ENCODE measurements at places on chromosomes 13 and 19.

- no peak for DNase-seq
Observed at GRCh38 chr13:27295096-27295495, 24.5 kb downstream of the RASL11A start.

DNA sequence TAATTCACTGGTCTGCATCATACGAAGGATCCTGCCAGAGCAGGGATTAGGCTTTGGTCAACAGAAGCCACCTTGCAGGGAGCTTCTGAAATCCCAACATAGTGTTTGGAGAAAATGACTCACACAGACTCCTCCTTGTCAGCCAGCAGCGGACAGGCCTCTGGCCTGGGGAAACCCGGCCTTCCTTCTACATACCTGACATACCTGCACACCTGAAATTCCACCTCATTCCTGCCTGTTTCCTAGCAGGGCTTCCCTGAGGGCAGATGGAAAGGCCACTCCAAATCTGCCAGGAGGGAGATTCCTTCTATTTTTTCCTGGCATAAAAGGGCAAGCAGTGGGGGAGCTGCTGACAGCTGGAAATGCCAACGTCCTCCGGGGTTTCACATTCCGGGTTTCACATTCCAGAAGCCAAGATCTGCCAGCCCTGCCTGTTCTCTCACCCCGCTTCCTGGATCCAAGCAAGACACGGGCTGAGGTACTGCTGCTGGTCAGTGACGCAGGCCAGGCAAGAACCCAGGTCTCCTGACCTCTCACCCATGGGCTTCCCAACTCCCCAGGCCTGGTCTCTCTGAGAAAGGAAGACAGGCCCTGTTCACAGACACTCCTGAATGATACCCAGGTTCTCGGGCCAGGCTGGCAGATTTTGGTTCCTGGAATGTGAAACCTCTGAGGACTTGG, 18.2 kb upstream of the IGFL1 start:
- DNase-seq: no peak

GRCh38 chr13:33380487-33381079, 95.0 kb upstream of the STARD13 start:
- no peak for DNase-seq

DNA sequence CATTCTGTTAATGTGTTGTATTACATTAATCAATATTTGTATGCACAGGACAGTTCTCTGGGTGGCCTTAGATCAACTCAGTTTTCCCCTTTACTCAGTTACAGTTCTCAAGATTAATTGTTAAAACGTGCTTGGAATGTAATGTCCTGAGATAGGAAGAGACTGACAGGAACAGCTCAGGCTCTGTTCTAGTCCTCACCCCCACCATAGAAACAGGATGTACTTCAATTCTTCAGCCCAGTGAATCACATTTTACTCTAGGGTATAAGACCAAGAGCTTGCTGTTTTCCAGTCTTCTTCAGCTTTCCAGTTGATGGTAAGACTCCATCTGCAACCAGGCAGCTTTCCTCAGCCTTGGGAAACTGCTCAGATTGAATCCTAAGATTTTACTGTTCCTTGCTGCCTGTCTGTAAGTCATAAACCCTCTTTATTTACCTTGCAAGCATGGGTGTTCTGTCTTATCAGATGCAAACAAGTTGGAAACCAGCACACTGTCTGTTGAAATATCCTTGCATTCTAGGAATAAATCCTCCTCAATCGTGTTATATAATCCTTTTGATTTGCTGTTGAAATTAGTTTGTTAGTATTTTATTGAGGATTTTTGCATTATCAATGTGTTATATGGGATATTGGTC, 836.9 kb upstream of the PCDH9 start:
- DNase-seq: no peak

- no peak for DNase-seq
Observed at GRCh38 chr13:81406022-81406421, 1065.1 kb upstream of the SPRY2 start.

DNA sequence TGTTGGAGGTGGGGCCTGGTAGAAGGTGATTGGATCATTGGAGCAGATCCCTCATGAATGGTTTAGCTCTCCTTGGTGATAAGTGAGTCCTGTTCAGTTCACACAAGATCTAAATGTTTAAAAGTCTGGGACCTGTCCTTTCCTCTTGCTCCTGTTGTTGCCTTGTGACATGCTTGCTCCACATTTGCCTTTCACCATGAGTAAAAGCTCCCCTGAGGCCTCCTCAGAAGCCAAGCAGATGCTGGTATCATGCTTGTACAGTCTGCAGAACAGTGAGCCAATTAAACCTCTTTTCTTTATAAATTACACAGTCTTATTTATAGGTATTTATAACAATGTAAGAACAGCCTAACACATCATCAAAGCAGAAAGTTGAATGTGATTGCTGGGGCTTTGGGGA, 24.2 kb upstream of the RFC3 start:
- DNase-seq: no peak

GRCh38 chr13:57045826-57046546, 94.7 kb upstream of the PRR20A start:
- no peak for DNase-seq

DNA sequence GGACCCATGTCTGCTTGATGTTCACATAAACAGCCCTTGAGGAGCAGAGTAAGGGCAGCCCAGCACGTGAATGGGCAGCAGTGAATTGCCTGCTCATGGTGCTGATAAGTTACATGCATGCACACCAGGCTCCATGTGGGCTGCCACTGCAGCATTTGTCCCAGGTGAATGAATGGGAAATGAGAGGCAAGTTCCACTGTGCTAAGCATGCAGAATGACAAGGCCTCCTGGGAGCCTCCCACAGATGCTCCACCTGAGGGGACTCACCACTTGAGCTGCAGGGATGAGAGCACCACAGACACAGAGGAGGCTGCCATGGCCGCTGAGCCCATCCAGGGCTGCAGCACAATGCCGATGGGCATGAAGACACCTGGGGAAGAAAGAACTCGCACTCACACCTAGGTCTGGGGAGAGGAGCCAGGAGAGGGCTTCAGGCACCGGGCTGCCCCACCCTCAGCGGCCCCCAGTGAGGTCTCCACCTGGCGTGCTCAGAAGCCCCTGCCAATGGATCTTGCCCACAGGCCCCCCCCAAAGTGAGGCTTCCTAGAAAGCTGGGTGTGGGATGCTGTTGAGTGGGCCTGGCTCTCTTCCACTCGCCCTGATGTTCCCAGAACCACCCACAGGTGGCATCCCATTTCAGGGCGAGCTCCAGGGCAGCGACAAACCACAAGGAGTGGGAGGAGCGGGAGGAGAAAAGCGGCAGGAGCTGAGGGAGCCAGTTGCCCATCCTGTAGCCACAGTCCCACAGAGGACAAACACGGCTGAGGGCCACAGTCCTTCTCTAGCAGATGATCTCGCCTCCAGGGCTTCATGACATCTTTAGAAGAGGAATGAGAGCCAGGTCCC, 73.8 kb downstream of the CCDC70 start:
- no peak for DNase-seq

GRCh38 chr19:16829822-16830289, 658 bp downstream of the SIN3B start:
- no peak for DNase-seq

DNA sequence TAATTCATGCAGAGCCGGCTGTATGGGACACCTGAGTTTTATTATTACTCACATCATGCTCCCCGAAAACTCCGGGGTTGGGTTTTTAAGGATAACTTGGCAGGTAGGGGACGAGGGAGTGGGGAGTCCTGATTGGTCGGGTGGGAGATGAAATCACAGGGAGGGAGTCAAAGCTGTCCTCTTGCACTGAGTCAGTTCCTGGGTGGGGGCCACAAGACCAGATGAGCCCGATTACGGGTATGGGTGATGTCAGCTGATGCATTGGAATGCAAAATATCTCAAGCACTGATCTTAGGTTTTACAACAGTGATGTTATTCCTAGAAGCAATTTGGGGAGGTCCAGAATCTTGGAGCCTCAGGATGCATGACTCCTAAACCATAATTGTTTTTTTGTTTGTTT, 18.6 kb upstream of the COG3 start:
- DNase-seq: no peak

- DNase-seq: no peak
Observed at GRCh38 chr19:50947123-50947522, 5.7 kb downstream of the KLK5 start.
